Thoracic aorta (tissue), 2 donors: ENCODE measurements at places on chromosomes 11 and 22.

GRCh38 chr11:1890856-1891830, 552 bp downstream of the PRR33 start:
- no peak for DNase-seq
- H3K36me3 ChIP-seq: peaks cover 5% of the 10 kb centered on the region
- no peaks in the 10 kb centered on the region for H3K27me3 ChIP-seq
- no peak overlapping the region for H3K27ac ChIP-seq
- no peak overlapping the region for H3K4me3 ChIP-seq
- H3K4me1 ChIP-seq: no peaks in the 10 kb centered on the region

DNA sequence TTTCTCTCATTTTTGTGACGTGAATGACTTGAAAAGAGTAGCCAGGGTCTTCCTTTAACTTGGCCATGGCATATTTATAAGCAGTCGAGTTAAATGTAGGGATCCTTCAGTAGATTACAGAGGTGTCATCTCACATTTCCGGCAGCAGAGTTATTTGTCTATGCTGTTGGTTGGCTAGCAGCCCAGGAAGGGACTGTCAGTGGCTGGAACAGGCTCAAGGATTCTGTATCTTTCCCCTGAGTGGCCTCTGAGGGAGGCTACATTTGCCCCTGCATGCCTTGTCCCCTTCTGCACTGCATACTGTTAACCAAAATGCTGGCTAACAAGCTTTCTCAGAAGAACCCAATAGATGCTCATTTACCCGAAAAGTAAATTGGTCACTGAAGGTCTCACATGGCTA, 187.6 kb downstream of the PGR start:
- no peaks in the 10 kb centered on the region for H3K36me3 ChIP-seq
- no peak for DNase-seq
- H3K4me3 ChIP-seq: no peak overlapping the region
- H3K27ac ChIP-seq: no peak overlapping the region

DNA sequence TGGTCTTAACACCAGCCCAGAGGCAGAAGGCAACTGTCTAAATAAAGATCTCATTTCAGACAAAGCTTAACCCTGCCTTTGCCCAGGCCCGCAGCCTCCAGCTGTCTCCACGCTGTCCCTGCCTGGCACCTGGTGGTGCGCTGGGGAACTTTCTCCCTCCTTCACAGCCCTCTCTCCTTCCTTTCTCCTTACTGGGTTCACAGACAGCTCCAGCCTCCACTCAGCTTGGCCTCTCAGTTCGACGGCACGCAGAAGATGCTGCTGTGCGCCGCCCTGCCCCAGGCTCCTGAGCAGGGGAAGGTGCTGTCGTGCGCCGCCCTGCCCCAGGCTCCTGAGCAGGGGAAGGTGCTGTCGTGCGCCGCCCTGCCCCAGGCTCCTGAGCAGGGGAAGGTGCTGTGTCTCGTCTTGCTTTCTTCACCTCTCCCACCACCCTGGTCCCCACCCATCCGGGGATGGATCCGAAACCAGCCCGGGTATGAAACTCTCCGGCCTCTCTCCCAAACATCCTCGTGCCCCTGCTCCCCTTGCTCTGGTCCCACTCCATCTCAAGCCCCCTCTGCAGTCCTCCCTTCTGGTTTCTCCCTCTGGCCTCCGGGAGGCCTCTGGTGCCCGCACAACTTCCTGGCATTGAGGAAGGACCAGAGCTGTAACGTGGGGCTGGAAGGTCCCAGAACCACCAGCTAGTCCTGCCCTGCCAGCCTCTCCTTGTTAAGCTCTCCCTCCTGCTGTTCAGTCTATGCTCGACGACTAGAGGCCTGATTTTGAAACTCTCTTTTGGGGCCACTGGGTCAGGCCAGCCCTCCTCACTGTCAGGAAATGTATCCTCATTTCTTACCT, 22.9 kb upstream of the JAM3 start:
- peak overlapping the region; percentile 65 for H3K27ac ChIP-seq
- no peaks in the 10 kb centered on the region for H3K36me3 ChIP-seq
- peaks cover 8% of the 10 kb centered on the region for H3K4me1 ChIP-seq
- no peak overlapping the region for H3K4me3 ChIP-seq

GRCh38 chr22:21734540-21735199, 924 bp downstream of the YPEL1 start:
- H3K36me3 ChIP-seq: no peaks in the 10 kb centered on the region
- no peak for DNase-seq
- peak overlapping the region; percentile 73 for H3K4me3 ChIP-seq
- peaks cover 9% of the 10 kb centered on the region for H3K4me1 ChIP-seq
- peak overlapping the region; percentile 68 for H3K27ac ChIP-seq
- no peaks in the 10 kb centered on the region for H3K27me3 ChIP-seq

DNA sequence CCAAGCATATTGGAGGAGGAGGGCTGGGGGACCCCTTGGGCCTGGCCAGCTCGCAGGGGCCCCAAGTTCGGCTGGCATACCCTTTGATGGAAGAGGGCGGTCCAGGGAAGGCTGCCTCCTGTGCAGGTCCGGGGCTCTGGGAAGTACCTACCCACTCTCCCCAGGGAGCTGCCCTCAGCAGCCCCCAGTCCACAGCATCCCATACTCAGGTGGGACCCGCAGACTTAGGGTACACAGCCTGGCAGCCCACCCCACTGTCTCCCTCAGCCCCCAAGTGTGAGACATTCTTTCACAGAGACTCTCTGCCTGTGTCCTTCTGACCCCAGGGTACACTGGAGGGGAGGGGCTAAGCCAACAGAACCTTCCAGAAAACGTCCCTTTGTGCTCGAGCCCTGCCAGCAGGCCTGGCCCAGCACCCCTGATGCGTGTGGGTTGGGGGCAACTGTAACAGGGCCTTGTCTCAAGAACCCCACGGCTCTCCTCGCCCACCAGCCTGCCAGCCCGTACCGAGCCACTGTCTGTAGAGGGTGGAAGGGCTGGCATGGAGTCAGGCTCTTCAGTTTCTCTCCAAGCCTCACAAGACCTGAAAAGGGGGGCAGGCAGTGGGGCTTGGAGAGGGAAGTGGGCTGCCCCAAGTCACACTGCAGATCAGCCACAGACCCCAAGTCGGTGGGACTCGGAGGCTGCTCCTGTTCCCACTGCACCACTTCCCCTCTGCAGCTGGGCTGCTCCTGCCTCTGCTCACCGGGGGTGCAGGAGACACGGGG, 7.0 kb upstream of the TNFRSF13C start:
- DNase-seq: no peak
- no peaks in the 10 kb centered on the region for H3K27me3 ChIP-seq
- H3K4me3 ChIP-seq: no peak overlapping the region
- no peaks in the 10 kb centered on the region for H3K36me3 ChIP-seq

GRCh38 chr11:14105446-14105845, 142.9 kb downstream of the SPON1 start:
- H3K36me3 ChIP-seq: no peaks in the 10 kb centered on the region
- no peaks in the 10 kb centered on the region for H3K27me3 ChIP-seq
- no peaks in the 10 kb centered on the region for H3K4me1 ChIP-seq
- DNase-seq: no peak

- H3K27me3 ChIP-seq: no peaks in the 10 kb centered on the region
- no peaks in the 10 kb centered on the region for H3K36me3 ChIP-seq
- peaks cover 55% of the 10 kb centered on the region for H3K4me1 ChIP-seq
- H3K4me3 ChIP-seq: peak overlapping the region; percentile 75
- H3K27ac ChIP-seq: peak overlapping the region; percentile 87
Measured at GRCh38 chr11:2378527-2379210, 1.6 kb downstream of the CD81 start.

DNA sequence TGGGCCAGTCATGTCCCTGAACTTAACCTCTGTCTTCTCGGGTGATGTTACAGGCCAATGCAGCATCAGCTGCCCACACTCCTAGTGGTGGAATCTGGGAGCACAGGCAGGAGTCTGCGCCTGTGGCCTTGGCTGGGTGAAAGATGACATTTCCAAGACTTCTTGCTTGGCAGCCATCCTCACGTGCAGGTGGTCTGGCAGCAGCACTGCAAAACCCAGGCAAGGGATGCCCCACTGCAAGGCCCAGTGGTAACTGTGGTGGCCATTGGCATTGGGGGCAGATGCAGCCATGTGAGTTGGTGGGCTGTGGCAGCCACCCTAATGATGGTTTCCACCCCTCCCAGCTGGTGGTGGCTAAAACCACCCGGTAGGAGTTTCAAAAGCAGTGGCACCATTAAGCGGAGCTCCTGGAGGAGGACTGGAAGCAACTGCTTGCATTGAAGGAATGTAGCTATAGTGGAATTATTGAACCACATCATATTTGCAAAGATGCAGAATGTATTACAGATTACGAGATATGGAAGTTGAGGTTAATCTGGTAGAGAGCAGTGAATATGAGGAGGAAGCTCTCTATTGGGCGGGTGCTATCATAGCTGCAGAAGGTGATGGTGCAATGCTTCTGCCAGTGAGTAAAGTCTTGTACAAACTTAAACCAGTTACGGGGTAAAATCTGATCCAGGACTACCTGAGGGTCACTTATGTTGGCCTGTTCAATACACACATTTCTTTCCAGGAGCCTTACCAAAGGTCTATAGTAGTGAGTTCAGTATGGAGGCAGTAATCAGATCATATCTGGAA, 120.7 kb upstream of the TOP3B start:
- no peak overlapping the region for H3K4me3 ChIP-seq
- no peak for DNase-seq
- no peaks in the 10 kb centered on the region for H3K27me3 ChIP-seq

DNA sequence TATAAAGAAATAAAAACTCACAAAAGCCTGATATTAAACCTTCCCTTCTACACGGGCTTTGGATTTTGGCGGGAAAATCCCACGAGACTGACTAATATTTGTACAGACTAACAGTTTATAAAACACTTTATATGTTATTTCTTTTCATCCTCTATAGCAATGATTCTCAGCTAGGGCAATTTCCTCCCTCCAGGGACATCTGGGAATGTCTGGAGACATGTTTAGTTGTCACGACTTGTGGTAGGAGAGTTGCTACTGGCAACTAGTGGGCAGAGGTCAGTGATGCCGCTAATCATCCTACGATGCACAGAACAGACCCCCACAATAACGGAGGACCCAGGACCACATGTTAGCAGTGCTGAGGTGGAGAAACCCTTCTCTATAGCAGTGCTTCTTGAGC, 304.8 kb upstream of the PITPNB start:
- no peak for DNase-seq
- H3K36me3 ChIP-seq: no peaks in the 10 kb centered on the region
- no peaks in the 10 kb centered on the region for H3K4me1 ChIP-seq
- no peak overlapping the region for H3K27ac ChIP-seq

- H3K36me3 ChIP-seq: no peaks in the 10 kb centered on the region
- no peak for DNase-seq
- H3K4me1 ChIP-seq: no peaks in the 10 kb centered on the region
- no peak overlapping the region for H3K4me3 ChIP-seq
Measured at GRCh38 chr11:115944596-115944995, 440.4 kb upstream of the CADM1 start.

DNA sequence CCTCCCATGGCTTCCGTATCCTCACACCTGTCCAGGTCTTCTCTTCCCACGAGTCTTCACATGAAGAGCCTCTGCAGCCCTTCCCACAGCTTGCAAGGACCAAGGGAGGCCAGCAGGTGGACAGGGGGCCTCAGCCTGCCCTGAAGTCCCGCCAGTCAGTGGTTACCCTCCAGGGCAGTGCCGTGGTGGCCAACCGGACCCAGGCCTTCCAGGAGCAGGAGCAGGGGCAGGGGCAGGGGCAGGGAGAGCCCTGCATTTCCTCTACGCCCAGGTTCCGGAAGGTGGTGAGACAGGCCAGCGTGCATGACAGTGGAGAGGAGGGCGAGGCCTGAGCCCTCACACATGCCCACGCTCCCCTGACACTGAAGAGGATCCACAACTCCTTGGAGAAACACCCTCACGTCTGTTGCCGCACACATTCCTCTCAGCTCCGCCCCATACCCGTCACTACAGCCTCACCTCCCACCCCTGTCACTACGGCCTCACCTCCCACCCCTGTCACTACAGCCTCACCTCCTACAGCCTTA, 8.3 kb downstream of the SSH3 start:
- H3K4me1 ChIP-seq: no peaks in the 10 kb centered on the region
- H3K4me3 ChIP-seq: no peak overlapping the region
- H3K36me3 ChIP-seq: peaks cover 22% of the 10 kb centered on the region

DNA sequence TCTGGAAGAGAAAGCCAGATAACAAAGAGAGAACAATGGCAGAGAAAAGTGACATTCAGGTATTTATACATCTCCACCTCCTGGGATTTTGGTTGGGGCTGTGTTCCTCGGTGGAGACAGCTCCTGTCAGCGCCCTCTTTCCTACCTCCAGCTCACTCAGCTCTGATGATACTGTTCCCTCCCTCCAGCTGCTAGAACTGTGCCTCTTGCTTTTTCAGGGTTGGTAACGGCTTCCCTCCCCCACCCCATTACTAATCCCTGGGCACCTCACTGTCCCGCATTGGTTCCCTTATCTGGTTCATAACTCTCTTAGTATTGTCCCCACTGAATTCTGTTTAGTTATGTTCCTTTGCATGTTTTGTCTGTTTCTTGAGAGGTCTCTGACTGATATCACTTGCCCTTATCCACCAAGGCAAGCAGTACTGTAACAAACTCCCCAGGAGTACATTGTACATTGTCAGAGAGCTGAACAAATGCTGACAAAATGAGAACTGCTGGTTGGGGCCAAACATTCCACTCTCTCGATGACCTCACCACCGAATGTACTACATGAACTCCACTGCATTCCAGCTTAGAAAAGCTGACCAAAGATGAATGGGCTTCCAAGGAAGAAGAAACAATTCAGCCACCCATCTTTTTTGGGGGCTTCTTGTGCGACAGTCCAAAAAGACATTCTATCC, 5.7 kb upstream of the FBXO3 start:
- DNase-seq: no peak
- no peak overlapping the region for H3K27ac ChIP-seq
- H3K4me1 ChIP-seq: peaks cover 24% of the 10 kb centered on the region
- no peaks in the 10 kb centered on the region for H3K36me3 ChIP-seq
- no peak overlapping the region for H3K4me3 ChIP-seq

- H3K36me3 ChIP-seq: no peaks in the 10 kb centered on the region
- H3K4me1 ChIP-seq: peaks cover 18% of the 10 kb centered on the region
- no peaks in the 10 kb centered on the region for H3K27me3 ChIP-seq
Measured at GRCh38 chr22:26589367-26589844, 526 bp downstream of the TPST2 start.

DNA sequence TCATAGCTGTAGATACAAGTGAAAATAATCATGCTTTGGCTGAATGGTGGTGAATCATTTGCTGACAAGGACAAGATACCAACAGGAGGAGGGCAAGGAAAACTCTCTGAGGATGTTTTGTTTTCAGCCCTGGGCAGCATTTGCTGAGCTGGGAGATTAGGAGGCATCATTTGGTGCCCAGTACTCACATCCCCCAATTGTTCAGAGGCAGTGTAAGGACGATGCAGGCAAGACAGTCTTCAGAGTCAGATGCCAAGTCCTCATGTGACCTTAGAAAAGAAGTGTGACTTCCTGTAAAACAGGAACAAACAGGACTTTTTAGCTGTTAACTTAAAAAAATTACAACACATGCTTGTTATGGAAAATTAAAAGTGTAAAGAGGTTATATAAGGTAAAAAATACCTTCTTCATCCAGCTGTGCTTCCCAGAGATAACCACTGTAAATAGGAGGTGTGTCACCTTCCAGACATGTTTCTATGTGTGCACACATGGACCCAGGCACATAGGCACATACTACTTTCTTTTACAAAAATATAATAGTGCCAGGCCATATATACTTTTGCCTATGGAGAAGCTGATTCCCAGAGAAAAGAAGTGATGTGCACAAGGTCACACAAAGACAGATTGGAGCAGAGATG, 18.0 kb downstream of the CNTF start:
- no peaks in the 10 kb centered on the region for H3K36me3 ChIP-seq
- no peaks in the 10 kb centered on the region for H3K4me1 ChIP-seq
- H3K4me3 ChIP-seq: no peak overlapping the region
- H3K27me3 ChIP-seq: no peaks in the 10 kb centered on the region
- no peak for DNase-seq

- H3K27ac ChIP-seq: no peak overlapping the region
- H3K36me3 ChIP-seq: no peaks in the 10 kb centered on the region
- no peak overlapping the region for H3K4me3 ChIP-seq
Measured at GRCh38 chr11:47995360-47995769, 15.0 kb downstream of the PTPRJ start.
